ENCODE measurements at places on chromosomes 3 and 15.

DNA sequence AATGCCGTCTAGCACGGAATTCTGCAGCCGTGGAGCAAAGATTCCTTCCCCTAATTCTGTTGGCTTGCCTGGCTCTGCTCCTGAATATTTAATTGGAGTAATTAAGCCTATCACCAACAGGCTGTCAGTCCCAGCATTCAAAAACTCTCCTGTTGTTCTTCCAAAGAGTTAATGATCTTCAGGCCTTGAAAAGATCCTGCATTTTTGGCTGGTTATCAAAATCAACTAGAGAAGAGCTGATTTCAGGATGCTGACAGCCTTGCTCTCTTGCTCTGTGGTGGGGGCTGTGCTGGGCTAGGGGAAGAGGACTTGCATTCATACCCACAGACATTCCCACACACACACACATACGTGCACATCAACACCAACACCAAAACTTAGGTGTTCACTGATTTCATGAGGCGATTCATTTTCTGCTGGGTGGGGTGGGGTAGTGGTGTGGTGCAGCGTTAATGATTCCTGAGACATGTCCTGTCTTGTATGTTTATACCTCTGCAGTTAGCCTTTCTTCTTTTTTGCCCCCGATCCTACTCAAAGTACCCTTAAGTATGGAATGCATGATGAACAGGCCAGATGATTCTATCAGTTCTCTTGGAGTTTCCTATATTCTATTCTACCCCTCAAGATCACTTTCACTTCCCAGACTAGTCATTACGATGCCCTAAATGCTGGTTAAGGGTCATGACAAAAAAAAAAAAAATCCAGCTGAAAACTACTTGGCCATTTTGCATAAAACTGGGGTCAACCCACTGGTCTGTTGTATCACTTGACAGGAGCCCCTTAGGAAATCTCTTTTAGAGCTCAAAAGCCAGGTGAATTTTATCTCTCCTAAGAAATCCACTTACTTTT is 42.3 kb downstream of the CPN2 start:
- no peak for DNase-seq

GRCh38 chr3:180048840-180049239 is 12.1 kb upstream of the PEX5L start:
- DNase-seq: no peak

- no peak for DNase-seq
Observed at GRCh38 chr3:128515-129172, 67.9 kb upstream of the CHL1 start.

DNA sequence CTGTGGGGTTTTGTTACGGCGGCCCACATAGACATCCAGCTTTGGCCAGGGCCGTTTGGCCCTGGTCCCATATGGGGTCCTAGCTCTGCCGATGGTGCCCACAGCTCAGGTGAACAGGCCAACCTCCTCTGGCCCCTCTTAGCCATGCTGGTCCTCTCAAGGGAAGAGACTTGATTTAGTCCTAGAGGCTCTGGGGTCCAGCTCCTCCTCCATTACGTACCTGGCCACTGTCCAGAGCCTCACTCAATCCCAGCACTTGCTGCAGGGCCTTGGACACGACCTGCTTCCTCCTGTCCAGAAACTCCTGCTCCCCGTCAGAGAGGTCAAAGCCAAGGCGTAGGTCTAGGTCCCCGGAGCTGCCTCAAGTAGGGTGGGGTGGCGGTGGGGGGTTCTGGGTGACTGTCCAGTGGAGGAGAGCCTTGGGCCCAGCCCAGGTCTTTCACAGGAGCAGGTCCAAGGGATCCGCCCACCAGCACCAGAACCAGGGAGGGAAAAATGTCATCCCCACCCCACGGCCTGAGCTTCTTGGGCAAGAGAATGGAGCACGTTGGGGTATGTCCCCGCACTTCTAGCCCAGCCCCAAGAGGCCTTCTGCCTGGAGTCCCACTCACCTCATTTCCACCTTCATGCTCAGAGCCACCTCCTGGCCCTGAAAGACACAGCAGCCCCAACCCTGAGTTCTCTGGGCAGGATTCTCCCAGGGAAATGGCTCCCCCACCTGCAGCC is 6.8 kb downstream of the PLA2G4F start:
- no peak for DNase-seq

GRCh38 chr15:98855815-98856531 is 151.6 kb downstream of the PGPEP1L start:
- DNase-seq: no peak

GRCh38 chr3:53223025-53223424 is 32.8 kb downstream of the TKT start:
- no peak for DNase-seq

DNA sequence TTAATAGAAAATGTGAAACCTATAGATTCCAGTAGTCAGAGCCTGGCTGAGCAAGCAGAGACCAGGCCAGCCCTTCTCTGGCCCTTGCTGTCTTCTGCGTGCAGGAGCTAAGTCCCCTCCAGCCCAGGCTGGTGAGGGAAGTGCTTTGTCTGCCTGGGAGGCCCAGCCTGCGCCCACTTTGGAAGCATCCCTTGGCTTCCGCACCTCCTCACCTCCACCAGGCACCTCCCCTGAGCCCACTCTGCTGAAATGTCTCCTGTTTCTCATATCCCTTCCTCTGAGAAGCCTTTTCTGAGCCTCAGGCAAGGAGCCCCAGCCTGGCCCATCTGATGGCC is 45.3 kb downstream of the ALDH1L1 start:
- DNase-seq: no peak

DNA sequence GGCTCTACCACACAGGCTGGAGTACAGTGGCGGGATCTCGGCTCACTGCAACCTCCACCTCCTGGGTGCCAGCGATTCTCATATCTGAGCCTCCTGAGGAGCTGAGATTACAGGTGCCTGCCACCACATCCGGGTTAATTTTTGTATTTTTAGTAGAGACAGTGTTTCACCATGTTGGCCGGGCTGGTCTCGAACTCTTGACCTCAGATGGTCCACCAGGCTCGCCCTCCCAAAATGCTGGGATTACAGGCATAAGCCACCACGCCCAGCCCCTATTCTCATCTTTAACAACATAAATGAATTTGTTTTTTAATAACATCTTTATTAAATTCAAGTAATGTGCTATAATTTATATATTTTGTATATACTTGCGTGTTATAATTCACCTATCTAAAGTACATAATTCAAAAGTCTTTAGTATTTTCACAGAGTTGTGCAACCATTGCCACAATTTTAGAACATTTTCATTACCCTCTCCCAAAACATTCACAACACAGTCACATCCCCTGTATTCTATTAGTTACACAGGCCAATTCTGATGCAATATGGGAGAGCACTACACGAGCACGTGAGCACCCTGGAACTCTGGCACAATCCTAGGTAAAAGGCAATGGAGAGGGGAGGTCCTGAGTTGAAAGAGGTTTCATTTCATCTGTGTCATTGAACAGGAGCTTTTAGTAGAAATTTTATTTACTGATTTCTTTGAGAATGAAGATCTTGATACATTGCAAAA is 21.2 kb upstream of the MTMR14 start:
- DNase-seq: no peak

GRCh38 chr3:126911162-126912026 is 71.5 kb upstream of the PLXNA1 start:
- DNase-seq: peak; percentile 84

DNA sequence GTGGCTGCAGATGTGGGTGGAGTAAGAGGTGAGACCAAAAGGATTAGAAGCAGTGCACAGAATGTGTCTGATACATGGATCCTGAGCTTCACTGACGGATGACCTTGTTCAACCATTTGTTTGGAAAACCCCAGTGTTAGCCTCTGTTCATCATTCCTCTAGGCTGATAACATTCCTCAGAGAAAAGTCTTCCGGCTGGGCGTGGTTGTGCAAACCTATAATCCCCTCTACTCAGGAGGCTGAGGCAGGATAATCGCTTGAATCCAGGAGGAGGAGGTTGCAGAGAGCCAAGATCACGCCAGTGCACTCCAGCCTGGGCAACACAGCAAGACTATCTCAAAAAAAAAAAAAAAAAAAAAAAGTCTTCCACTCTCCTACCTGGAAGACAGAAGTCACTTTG is 23.1 kb upstream of the CHD2 start:
- DNase-seq: no peak
